ENCODE measurements at places on chromosomes 11 and 22. TPM values are rescaled to one million over a fixed set of nuclear protein-coding genes. Genes with fewer than 3 reads are reported as not detected.

- peak overlapping the region; percentile 14 for H3K27ac ChIP-seq
- no peak overlapping the region for H3K4me3 ChIP-seq
- peak; percentile 58 for DNase-seq
- H3K36me3 ChIP-seq = no peaks in the 10 kb centered on the region
- peaks cover 48% of the 10 kb centered on the region for H3K4me1 ChIP-seq
Measured at GRCh38 chr11:117045196-117045595, 53.0 kb downstream of the SIK3 start.

- H3K27me3 ChIP-seq = peaks cover 20% of the 10 kb centered on the region
- H3K4me3 ChIP-seq = no peak overlapping the region
- no peaks in the 10 kb centered on the region for H3K4me1 ChIP-seq
- DNase-seq = peak; percentile 40
- H3K27ac ChIP-seq = no peak overlapping the region
Measured at GRCh38 chr11:1832211-1832919, 2.4 kb upstream of the SYT8 start.

DNA sequence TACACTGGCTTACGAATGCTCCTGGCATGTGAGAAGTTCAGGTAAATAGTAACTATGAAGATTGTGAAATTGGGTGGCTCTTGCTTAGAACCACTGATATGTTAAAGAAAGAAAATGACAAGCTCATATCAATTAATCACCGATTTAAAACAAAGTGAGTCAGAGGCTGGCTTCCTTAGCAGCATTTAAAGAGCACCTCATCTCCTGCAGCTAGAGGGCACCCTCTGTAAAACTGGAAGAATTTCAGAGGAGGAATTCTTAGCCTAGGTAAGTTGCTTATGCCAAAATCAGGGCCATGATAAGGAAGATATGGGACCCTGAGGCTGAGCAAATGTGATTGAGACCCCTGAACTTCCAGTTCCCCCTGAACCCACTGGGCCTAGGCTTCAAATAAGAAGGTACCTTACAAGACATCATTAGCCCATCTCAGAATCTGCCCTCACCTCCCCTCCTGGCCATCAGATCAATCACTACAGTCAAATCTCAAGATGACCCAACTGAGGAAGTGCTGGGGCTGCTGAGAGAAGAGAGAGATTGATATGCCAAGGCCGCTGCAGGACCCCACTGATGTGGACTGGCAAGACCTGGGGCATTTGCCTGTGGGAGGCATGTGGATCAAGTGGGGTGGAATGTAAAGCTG lies 8.6 kb upstream of the CD3E start:
- H3K36me3 ChIP-seq = no peaks in the 10 kb centered on the region
- H3K4me1 ChIP-seq = no peaks in the 10 kb centered on the region
- no peak overlapping the region for H3K4me3 ChIP-seq
- peaks cover 22% of the 10 kb centered on the region for H3K27me3 ChIP-seq

DNA sequence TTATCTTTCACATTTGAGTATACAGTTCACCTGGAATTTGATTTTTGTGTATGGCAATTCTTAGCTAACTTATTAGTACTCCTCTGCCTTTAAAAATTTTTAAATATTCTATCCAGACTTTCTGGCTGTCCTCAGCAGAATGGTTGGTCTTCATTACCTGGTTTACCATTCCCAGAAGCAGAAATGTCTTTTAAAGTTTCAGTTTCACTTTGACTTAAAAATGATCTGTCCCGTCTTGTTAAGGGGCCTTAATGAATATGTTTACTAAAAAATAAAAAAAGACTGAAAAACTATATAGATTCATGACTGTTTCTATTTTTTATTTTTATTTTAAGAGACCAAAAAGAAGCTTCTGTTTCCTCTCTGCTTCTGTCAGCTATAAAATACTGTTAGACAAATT lies 70.5 kb upstream of the TNRC6B start:
- no peaks in the 10 kb centered on the region for H3K27me3 ChIP-seq
- peaks cover 3% of the 10 kb centered on the region for H3K4me1 ChIP-seq
- no peak for DNase-seq
- no peaks in the 10 kb centered on the region for H3K36me3 ChIP-seq
- no peak overlapping the region for H3K4me3 ChIP-seq

GRCh38 chr11:30608534-30608933 lies 22.4 kb upstream of the MPPED2 start:
- no peaks in the 10 kb centered on the region for H3K36me3 ChIP-seq
- H3K4me3 ChIP-seq = no peak overlapping the region
- no peak overlapping the region for H3K27ac ChIP-seq
- peaks cover 5% of the 10 kb centered on the region for H3K27me3 ChIP-seq
- no peaks in the 10 kb centered on the region for H3K4me1 ChIP-seq
- DNase-seq = no peak

Gene FGF19
- total RNA-seq = not detected

- H3K36me3 ChIP-seq = no peaks in the 10 kb centered on the region
- no peaks in the 10 kb centered on the region for H3K27me3 ChIP-seq
- H3K4me1 ChIP-seq = peaks cover 34% of the 10 kb centered on the region
- H3K27ac ChIP-seq = no peak overlapping the region
- no peak overlapping the region for H3K4me3 ChIP-seq
Measured at GRCh38 chr22:37043209-37043827, 8.2 kb upstream of the KCTD17 start.

Gene USH1C
- not detected for total RNA-seq

DNA sequence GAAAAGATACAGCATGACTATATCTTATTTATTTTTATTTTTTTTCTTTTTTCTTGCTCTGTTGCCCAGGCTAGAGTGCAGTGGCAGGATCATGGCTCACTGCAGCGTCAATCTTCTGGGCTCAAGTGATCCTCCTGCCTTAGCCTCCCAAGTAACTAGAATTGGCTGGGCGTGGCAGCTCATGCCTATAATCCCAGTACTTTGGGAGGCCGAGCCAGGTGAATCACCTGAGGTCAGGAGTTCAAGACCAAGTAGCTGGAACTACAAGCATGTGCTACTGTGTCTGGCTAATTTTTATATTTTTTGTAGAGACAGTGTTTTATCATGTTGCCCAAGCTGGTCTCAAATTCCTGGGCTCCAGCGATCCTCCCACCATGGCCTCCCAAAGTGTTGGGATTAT lies 28.3 kb upstream of the CCDC134 start:
- no peaks in the 10 kb centered on the region for H3K36me3 ChIP-seq
- no peaks in the 10 kb centered on the region for H3K4me1 ChIP-seq
- no peak overlapping the region for H3K27ac ChIP-seq
- H3K4me3 ChIP-seq = no peak overlapping the region
- no peak for DNase-seq

GRCh38 chr22:23305922-23306374 lies 125.6 kb downstream of the BCR start:
- peaks cover 2% of the 10 kb centered on the region for H3K36me3 ChIP-seq
- H3K27ac ChIP-seq = no peak overlapping the region
- DNase-seq = peak; percentile 91
- no peaks in the 10 kb centered on the region for H3K27me3 ChIP-seq
- no peak overlapping the region for H3K4me3 ChIP-seq
- H3K4me1 ChIP-seq = peaks cover 14% of the 10 kb centered on the region

DNA sequence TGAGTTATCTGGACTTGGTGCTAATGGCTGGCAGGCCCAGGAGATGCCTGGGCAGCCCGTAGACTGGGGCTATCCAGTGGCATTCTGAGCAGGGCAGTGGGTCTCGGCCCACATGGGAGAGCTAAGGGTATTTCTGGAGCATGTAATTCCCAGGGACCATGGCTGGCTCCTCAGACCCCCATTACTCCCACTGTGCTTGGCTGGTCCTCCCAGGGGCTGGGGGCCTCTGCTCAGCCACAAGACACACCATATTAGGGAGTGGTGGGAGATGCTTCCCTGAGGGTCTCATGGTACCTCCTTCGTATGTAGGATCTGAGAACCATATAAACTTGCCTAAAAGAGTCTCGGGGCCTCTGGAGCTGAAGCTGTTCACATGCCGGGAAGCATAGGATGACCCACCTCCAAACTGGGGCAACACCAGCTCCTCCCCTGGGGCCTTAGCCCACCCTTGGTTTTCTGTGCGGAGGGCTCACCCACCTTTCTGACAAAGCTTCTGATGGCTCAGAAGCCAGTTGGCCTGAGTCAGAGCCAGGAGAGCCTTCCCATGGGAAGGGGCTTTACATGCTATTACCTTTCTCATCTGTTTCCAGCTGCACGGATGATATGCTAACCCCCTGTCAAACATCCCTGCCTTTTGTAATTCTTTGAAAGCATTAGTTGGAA lies 9.5 kb upstream of the FTH1 start:
- H3K4me3 ChIP-seq = no peak overlapping the region
- peaks cover 26% of the 10 kb centered on the region for H3K4me1 ChIP-seq
- no peak overlapping the region for H3K27ac ChIP-seq
- no peaks in the 10 kb centered on the region for H3K36me3 ChIP-seq
- DNase-seq = no peak
- H3K27me3 ChIP-seq = no peaks in the 10 kb centered on the region

DNA sequence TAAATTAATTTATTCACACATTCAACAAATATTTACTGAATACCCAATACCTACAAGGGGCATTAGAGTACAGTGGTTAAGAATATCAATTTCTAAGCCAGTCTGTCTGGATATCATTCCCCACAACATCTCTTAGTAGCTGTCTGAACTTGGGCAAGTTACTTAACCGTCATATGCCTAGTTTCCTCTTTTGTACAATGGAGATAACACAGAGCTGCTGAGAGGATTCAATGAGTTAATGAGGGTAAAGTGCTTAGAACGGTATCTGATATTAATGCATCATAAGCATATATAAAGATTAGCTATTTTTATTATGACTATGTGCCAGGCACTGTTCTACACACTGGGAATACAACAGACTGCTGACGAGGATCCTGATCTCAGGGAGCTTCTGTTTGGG lies 116.4 kb downstream of the APOL5 start:
- H3K27ac ChIP-seq = no peak overlapping the region
- H3K36me3 ChIP-seq = no peaks in the 10 kb centered on the region
- no peaks in the 10 kb centered on the region for H3K27me3 ChIP-seq
- DNase-seq = no peak
- H3K4me3 ChIP-seq = peak overlapping the region; percentile 60
- H3K4me1 ChIP-seq = peaks cover 37% of the 10 kb centered on the region

Gene BAIAP2L2
- total RNA-seq = 1.6 TPM

Gene MMP1
- total RNA-seq = 610 TPM

Gene RAB38
- 1.7 TPM for total RNA-seq

- no peaks in the 10 kb centered on the region for H3K36me3 ChIP-seq
- peak; percentile 69 for DNase-seq
- no peak overlapping the region for H3K27ac ChIP-seq
- H3K4me1 ChIP-seq = peaks cover 7% of the 10 kb centered on the region
- H3K4me3 ChIP-seq = no peak overlapping the region
Measured at GRCh38 chr11:99015634-99016454, 4.9 kb upstream of the CNTN5 start.

Gene IFITM10
- total RNA-seq = 0.24 TPM

- no peak overlapping the region for H3K4me3 ChIP-seq
- H3K27me3 ChIP-seq = no peaks in the 10 kb centered on the region
- H3K4me1 ChIP-seq = peaks cover 23% of the 10 kb centered on the region
- peak overlapping the region; percentile 36 for H3K27ac ChIP-seq
Measured at GRCh38 chr11:34192481-34193401, 87.3 kb downstream of the NAT10 start.

Gene BIRC3
- total RNA-seq = 2.5 TPM

Gene PPME1
- total RNA-seq = 98.3 TPM

Gene ASCL2
- total RNA-seq = not detected

- H3K4me3 ChIP-seq = no peak overlapping the region
- no peaks in the 10 kb centered on the region for H3K36me3 ChIP-seq
- H3K4me1 ChIP-seq = no peaks in the 10 kb centered on the region
- DNase-seq = peak; percentile 62
- no peaks in the 10 kb centered on the region for H3K27me3 ChIP-seq
Measured at GRCh38 chr11:29527391-29527936, 489.4 kb downstream of the KCNA4 start.

- H3K27ac ChIP-seq = no peak overlapping the region
- peaks cover 31% of the 10 kb centered on the region for H3K4me1 ChIP-seq
- H3K4me3 ChIP-seq = no peak overlapping the region
- peak; percentile 65 for DNase-seq
Measured at GRCh38 chr11:116931206-116931953, 94.0 kb upstream of the APOA1 start.

Gene SCGB2A2
- not detected for total RNA-seq

GRCh38 chr11:85826116-85826855 lies 15.3 kb upstream of the SYTL2 start:
- DNase-seq = peak; percentile 24
- no peak overlapping the region for H3K27ac ChIP-seq
- no peaks in the 10 kb centered on the region for H3K27me3 ChIP-seq
- H3K4me3 ChIP-seq = no peak overlapping the region
- no peaks in the 10 kb centered on the region for H3K36me3 ChIP-seq

GRCh38 chr11:126385991-126386728 lies 30.7 kb downstream of the ST3GAL4 start:
- H3K4me1 ChIP-seq = peaks cover 8% of the 10 kb centered on the region
- H3K36me3 ChIP-seq = no peaks in the 10 kb centered on the region
- H3K27me3 ChIP-seq = no peaks in the 10 kb centered on the region
- no peak for DNase-seq

DNA sequence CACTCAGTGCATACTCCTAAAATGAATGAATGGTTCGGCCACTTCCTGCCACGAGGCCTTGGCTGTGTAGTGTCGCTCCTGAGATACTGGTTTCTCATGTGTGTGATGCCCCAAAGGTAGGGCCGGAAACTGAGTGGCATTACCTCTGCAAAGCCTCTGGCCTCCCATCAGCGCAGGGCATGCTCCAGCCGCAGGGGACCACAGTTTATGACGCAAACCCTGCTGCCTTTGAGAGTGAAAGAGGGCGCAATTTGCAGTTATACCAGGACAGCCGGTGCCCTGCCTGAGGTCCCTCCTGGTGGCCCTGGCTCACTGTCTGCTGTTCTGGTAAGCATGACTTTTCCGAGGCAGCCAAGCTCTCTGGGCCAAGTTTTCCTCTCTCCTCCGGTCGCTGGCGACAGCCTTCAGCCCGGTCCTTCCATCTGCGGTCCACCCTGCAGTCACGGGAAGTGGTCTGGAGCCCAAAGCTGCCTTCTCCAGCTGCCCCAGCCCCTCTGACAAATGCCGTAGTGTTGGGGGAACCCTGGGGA lies 2.4 kb upstream of the FGF3 start:
- H3K27me3 ChIP-seq = peaks cover 78% of the 10 kb centered on the region
- H3K4me1 ChIP-seq = peaks cover 6% of the 10 kb centered on the region
- H3K4me3 ChIP-seq = no peak overlapping the region
- H3K36me3 ChIP-seq = no peaks in the 10 kb centered on the region
- H3K27ac ChIP-seq = no peak overlapping the region

- H3K4me3 ChIP-seq = no peak overlapping the region
- H3K27ac ChIP-seq = no peak overlapping the region
- peaks cover 19% of the 10 kb centered on the region for H3K27me3 ChIP-seq
- no peaks in the 10 kb centered on the region for H3K36me3 ChIP-seq
- H3K4me1 ChIP-seq = peaks cover 25% of the 10 kb centered on the region
Measured at GRCh38 chr11:120633616-120634393, 122.3 kb downstream of the GRIK4 start.

Gene RAB3IL1
- total RNA-seq = 21.9 TPM

Gene DNAJB7
- not detected for total RNA-seq

DNA sequence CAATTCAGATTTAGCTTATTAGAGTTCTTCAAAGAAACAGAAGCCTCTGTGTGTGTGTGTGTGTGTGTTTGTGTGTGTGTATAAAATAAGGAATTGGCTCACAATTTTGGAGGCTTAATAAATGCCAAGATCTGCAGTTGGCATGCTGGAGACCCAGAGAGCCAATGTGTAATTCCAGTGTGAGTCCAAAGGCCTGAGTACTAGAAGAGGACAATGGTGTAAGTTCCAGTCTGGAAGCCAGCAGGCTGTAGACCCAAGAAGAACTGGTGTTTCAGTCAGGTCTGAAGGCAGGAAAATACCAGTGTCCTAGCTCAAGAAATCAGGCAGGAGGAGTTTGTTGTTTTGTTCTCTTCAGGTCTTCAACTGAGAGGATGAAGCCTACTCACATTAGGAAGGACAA lies 20.0 kb downstream of the TMEM135 start:
- no peak overlapping the region for H3K27ac ChIP-seq
- peaks cover 5% of the 10 kb centered on the region for H3K4me1 ChIP-seq
- no peaks in the 10 kb centered on the region for H3K36me3 ChIP-seq
